ENCODE measurements at places on chromosomes 1 and 21.

DNA sequence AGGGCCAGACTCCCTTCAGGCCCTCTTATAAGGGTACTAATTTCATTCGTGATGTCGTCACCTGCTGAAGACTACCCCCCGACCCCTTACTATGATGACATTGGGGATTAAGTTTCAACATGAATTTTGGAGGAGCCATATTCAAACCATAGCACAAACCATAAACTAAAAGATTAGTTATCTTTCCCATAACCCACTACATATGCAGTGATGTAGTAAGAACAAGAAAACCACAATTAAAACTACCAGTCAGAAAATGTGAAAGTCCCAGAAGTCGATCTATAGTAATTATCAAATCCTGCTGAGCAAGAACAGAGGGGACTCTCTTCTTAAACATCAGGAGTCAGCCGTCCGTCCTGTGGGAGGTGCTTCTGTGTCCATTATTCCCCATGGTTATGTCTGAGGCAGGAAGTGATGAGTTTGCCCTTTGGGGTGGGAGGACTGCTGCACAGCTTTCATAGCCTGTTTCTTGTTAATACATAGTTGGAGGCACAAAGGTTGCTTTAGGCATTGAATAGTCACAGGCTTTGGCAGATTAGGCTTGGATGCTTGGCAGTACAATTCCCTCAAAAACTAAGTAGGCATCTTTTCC lies 35.9 kb upstream of the PTGFRN start:
- no peak for DNase-seq

GRCh38 chr1:234631721-234632125 lies 21.7 kb upstream of the IRF2BP2 start:
- DNase-seq, result no peak

GRCh38 chr1:217097819-217098218 lies 374.6 kb upstream of the ESRRG start:
- DNase-seq, result no peak

DNA sequence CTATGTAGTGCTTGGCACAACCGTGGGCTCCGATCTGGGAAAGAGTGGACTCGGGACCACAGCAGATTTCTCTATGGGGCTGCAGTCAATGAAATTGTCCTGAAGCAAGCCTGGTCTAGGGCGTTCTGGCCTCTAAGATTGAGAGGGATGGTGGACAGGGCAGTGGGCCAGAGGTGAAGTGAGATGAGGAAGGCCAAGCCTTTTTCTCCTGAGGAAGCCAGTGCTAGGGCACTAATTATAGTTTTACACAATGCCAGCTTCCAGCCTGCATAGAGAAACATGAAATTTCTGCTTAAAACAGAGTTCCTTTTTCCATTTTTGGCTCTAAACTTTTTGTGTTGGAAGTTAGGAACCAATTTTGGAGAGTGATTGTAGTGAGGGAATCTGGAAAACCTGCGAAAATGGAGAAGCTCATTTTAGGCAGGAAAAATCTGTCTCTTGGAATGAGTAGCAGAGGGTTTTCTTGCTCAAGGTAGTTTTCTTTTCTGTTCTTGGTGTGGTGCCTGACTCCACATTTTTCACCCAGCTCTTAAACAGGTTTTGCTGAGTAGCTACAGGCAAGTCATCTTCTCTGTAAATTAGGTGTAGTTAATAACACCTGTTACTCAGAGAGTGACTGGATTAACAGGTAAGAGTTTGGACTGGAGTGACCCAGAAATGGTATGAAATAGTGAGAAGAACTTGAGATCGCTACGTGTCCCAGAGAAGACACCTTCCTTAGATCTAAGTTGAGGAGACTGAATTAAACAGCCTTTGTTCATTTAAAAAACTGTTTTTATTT lies 22.1 kb downstream of the UCK2 start:
- DNase-seq, result no peak

DNA sequence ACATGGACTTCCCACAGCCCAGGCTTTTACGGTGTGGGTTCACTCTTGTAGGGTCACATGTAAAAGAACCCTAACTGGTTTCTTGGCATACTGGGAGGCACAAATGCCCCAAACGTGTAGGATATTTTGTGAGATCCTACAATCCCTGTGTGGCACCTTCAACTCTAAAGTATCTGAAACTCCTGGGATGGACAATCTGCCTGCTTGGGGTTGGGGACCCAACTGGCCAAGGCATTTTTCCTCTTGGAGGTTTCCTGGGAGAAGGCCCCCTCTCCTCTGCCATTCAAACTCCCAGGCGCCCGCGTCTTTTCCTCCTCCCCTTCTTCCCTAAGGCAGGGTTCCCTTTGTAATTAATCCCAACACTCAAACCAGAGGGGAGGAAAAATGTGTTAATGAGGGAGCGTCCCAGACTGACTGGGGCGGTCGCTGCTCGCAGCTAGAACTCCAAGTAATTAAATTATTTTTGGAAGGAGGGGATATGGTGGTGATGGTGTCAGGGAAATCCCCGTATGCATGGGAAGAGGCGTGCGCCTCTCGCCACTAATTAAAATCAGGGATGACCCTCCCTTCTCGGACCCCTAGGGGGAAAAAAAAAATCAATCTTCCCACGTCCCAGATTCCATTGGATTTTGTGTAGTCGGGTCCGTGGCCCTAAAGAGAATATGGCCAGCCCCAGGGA lies 681 bp upstream of the VANGL2 start:
- no peak for DNase-seq

DNA sequence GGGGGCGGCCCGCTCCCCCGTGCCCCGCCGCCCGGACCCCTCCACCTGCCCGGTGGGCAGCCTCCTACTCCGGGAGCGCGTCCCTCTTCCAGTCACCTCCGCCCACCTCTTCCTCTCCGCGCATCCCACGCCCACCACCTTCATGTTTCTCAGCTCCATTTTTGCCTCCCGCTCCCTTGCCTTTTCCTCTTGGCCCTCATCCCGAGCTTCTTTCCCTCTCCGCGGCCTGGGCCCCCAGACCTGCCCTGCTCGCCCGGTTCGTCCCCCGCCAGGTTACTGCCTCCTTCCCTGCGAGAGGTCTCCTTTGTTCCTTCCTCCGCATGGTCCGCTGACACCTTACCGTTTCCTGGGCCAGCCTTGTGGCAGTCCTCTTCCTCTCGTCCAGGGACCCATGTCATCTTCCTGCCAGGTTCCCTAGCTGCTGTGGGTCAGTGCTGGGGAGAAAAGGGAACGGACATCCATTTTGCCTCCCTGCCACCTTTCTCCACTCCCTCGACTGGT lies 563 bp downstream of the QSOX1 start:
- peak; percentile 30 for DNase-seq

DNA sequence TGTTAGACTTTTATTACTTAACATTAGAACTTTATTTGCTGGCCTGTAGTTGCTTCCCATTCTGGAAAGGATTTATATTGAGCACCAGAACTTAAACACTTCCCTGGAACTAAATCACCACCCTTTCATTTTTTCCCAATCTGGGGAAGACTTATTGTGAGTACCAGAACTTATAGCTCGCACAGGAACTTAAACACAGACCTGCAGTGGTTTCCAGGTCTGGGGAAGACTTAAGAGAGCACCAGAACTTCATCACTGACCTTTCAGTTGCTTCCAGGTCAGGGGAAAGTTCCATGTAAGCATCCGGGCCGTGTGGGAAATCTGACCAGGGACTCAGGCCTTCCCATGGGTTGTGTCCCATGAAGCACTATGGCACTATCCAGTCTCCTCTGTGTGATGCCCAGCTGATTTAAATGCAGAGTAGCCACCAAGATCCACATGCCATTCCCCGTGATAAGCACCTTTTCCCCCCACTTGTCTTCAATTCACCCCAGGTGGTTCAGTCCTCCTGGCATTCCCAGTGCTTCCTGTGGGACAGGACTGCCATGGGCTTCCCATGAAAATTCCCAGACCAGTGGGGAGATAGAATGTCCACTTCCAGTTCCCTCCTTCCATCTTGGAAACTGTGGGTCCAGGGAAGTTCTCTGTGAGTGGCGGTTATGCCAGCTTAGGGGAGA lies 48.9 kb downstream of the C4BPA start:
- no peak for DNase-seq

GRCh38 chr1:212034516-212035122 lies 738 bp downstream of the INTS7 start:
- DNase-seq, result no peak

DNA sequence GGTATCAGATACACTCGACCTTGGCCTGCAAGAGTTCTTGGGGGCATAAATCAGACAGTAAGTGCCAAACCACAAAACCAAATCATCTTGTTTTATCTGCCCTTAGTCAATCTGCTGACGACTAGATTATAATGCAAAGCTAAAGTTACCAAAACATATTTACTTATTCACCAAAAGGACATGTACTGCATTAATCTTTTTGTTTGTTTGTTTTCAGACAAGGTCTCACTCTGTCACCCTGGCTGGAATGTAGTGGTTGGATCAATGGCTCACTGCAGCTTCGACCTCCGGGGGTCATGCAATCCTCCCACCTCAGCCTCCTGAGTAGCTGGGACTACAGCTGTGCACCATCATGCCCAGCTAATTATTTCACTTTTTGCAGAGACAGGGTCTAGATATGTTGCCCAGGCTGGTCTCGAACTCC lies 114.7 kb downstream of the APP start:
- no peak for DNase-seq

- no peak for DNase-seq
These were observed 1.6 kb upstream of the DNMT3L start for GRCh38 chr21:44263221-44263760.

DNA sequence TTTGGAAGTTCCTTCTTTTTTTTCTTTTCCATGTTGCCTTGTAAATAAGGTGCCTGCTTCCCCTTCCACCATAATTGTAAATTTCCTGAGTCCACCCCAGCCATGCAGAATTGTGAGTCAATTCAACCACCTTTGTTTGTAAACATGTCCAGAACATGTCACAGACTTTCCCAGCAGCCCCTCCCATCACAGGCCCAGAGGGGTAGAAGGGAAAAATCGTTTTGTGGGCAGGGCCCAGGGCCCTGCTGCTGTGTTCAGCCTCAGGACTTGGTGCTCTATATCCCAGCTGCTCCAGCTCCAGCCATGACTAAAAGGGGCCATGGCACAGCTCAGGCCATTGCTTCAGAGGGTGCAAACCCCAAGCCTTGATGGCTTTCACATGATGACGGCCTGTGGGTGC lies 384.6 kb upstream of the NCAM2 start:
- DNase-seq, result no peak

DNA sequence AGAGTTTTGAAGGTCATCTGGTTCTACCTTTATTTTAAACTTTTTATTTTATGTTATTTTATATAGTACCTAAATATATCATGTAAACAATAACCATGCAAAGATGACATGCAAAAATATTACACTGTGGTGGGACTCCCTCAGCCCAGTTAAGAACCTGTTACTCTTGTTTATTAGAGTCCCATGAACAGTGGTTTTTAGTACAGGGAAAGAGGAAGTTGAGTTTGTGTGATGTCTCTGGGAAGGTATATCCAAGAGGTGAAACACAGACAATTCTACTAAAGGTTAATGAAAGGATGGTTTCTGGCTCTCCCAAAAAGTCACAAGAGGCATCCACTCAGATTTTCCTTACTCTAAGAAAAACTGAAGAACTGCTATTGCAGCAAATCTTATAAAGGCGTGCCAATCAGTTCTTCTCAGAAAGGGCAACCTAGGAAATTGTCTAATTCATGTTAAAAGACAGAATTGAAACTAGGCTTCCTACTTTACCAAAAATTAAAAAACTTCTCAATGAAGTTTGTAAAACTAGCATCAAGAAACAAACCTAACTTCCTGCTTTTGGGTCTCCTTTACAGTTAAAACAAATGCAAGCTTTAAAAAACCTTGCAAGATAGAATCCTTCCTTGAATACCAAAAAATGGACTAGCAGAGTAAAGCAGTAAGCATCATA lies 19.9 kb downstream of the GFI1 start:
- DNase-seq, result no peak

DNA sequence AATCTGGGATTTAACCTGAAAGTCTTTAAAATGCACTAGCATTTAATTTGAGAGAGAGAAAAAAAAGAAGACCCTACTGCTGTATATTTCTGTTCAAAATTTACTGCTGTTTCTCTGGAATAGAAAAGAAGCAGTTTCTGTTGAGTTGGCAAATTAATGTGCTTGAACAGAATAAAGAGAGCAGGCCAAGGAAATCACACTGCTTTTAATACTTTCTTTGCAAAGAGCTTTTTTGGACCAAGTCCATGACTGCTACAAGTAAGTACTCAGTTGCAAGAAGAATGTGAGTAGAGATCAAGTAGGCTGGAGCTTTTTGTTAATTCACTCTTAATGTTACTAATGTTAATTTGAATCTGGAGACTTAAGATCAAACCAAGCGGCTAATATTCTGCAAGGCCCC lies 336.2 kb upstream of the SGIP1 start:
- DNase-seq, result no peak

DNA sequence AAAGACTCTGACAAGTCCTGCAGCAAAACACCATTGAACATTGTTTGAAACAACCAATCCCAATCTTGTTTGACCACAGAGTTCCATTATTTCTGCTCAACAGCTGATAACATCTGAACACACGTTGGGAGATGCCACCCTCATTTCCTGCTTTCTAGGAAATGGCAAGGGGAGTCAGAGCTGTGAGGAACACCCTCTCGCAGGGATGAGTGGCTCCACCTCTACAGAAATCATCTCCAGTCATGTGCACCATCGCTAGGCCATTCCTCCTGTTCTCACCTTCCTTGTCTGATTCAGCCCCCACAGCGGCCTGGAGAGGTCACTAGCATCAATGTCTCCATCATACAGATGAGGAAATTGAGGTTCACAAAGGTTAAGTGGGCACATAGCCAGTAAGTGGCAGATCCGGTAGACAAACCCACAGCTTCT lies 22.4 kb upstream of the RUNX3 start:
- DNase-seq, result peak; percentile 48

DNA sequence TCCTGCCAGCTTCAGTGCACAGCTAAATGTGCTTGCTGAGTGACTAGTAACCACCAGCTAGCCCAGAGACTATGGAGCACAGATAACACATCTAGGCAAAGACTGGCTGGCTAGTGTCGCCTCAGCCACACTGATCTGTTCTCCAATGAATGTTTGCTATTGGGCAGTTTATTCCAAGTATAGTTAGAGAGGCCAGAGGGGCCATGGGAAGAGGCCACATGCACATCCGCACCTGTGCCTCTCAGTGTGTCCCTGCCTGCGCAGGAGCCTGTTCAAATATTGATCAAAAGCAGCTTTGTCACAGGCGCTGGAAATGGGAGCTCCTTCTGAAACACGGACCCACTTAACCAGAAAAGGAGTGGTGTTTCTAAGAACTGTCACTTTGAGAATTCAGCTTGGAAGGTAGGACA lies 51.3 kb upstream of the ATP1A1 start:
- DNase-seq, result peak; percentile 21

GRCh38 chr1:93061895-93062792 lies 16.9 kb upstream of the MTF2 start:
- peak; percentile 56 for DNase-seq

Data from CD4-positive, alpha-beta T cell treated with Interleukin-6 for 4 hours (primary cell).